Stimulated activated CD8-positive, alpha-beta memory T cell treated with anti-CD3 and anti-CD28 coated beads, Interleukin-4, amount 100 ng/mL, for 1 hour (primary cell): ENCODE measurements at places on chromosomes 2 and 18.

DNA sequence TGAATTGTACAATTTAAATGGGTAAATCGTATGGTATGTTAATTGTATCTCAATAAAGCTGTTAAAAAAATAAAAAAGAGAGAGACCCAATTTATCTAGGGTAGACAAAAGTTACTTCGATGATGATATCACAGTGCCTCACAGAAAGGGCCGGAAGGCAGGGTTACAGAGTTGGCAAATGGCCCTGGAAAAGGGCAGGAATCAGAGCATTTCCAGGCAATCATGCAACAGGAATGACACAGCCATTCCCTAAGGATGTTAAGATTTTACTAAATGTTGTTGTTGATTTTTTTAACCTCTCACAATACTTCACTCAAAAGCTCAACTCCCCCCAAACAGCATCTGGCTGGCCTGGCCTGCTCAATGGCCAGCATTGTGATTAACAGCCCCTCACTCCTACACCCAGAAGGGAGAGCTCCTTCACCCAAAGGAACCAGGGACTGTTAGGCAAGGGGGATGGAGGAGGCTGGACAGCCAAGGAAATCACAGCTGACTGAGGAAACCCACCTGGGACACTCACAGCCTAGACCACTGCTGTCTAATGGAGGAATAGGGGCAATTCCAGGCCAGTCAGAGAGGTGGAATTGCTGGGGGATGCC, 7.7 kb upstream of the SP100 start:
- no peak for DNase-seq

DNA sequence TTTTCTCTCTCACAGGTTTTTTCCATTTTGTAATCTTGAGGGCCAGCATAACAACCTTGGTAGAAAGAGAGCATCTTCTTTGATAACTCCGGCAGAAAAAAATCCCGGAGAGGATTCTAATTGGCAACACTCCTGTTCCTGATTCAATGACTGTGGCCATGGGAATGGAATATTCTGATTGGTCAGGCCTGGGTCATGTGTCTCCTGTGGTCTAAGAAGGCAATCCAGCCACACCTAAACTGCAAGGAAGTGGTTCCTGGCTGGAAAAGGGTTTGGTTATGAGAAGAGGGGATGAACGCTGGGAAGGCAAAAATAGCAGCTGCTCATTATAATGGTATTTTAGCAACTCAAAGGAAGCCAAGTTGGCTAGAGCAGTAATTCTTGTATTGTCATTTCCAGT, 24.8 kb upstream of the ZNF638 start:
- no peak for DNase-seq

- no peak for DNase-seq
Measured at GRCh38 chr18:3595369-3596273, 145.6 kb downstream of the TGIF1 start.

DNA sequence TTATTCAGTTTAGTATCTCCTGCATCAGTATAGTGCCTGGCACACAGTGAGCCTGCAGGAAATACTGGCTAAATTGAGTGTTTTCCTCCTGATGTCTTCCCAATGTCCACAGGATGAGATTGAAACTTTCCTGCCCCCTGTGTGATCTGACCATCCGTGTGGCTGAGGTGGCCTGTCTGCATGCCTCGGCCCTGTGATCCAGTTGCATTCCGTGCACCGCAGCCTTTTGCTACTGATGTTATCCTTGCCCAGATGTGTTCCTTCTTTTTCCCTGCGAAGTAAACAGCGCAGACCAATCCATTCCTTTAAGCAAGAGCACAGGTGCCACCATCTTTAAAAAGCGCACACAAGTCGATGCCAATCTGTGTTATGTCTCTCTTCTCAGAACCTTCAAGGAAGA, 462.6 kb downstream of the PTPRM start:
- DNase-seq: no peak

- no peak for DNase-seq
Measured at GRCh38 chr18:55579501-55580270, 8.3 kb downstream of the TCF4 start.

DNA sequence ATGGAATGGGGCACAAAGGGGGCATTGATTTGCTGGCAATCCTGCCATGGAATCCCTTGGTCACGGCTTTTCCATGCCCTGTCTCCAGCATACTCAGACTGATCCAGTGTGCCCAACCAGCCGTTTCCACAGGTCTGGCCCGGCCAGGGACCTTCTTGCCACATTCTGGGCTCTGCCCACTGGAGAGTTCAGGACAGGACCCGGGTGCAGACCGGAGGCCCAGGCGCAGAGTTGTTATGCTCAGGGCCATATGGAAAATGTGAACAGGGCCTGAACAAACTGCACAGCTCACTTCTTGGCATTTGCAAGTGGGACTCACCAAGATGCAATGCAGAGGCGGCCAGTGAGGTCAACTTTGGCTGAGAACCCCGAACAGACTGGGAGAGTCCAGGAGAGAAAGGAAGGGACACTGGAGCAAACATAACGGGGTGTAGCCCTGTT, 15.6 kb upstream of the ASAP2 start:
- DNase-seq: no peak

GRCh38 chr2:122805346-122805745, 1049.9 kb downstream of the TSN start:
- DNase-seq: no peak

- DNase-seq: no peak
Measured at GRCh38 chr18:47263430-47264307, 12.2 kb upstream of the SKOR2 start.

- DNase-seq: no peak
Measured at GRCh38 chr2:54657664-54658083, 65.8 kb upstream of the EML6 start.

DNA sequence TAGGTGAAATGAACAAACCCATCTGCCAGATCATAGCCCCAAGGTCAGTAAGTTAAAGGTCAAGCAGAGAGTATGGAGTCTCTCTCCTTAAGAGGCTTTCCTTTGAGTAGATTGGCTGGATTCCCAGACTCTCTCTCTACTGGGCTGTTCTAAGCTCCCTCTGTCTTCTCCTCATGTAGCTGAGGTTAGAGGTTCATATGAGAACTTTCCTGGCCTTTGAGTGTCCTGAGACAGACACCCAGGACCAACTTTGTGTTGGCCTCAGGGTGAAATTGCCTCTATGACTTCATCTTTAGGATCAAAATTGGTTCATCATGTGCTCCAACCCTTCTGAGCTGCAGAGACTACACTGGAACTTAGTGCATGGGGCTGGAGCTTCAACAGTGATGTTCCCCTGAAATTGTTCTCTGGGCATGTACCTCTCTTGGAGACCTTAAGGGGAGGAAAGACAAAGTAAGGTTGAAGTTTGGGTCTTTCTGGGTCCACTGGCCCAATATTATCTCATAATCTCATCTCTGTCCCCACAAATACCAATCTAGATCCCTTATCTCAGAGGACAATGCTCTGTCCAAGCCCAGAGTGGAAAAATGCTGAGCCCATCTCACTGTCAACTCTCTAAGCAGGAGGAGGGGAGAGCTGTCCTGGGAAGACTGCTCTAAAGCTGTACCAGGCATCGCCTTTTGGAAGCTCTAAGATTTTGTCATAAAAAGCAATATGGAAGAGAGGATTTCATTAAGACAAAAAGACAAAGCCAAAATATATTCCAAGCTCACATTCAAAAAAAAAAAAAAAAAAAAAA, 177.3 kb upstream of the ARL4C start:
- DNase-seq: no peak
